ENCODE measurements at places on chromosomes 5 and 9.

- no peak for DNase-seq
These were observed 82.7 kb downstream of the C9orf152 start for GRCh38 chr9:110125207-110125751.

DNA sequence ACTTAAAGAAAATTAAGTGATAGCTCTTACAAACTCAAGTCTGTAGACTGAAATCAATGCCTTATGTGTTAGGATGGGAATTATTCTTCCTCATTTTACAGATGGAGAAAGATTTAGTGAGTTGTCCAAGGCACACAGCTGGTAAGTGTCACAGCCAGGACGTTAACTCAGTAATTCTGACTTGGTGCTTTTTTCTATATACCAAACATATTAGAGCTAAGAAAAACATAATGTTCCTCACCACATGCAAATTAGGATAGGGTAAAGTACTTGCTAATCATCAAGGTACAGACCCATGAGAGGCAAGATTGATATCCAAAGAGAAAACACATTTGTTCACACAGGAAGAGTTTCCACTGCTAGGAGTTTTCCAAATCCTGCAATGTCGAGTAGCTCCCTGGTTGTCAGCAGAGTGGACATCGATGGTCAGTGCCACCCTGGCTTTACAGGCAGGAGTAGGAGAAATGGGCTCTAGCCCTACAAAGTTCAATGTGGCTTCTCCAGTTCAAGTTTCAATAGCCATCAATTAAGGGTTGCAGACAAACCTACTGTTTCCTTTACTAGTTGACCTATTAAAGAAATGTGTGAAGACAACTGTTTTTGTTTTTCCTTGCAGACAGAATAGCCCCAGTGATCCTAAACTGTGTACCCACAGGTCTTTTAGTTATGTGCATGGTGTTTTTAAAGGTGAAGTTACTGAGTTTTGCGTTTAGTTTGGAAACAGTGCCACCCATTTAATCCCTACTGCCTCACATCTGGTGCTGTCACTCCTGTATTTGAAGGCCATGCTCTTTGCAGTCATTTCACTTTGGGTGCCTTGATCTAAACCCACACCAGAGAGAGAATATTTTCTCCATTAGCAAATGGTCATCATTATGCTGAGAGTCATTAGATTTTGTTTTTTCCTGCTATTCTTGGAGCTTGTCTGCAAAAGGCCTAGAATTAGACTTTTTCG lies 460.8 kb upstream of the SMARCA2 start:
- no peak for DNase-seq

DNA sequence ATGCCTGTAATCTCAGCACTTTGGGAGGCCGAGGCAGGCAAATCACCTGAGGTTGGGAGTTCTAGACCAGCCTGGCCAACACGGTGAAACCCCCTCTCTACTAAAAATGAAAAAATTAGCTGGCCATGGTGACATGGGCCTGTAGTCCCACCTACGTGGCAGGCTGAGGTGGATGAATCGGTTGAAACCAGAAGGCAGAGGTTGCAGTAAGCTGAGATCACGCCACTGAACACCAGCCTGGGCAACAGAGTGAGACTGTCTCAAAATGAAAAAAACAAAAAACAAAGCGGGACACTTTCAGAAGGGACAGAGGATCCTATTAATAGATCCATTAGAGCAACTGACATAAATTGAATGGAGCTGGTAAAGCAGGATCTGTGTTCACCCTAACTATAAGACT lies 89.6 kb upstream of the SGCD start:
- DNase-seq, result no peak

DNA sequence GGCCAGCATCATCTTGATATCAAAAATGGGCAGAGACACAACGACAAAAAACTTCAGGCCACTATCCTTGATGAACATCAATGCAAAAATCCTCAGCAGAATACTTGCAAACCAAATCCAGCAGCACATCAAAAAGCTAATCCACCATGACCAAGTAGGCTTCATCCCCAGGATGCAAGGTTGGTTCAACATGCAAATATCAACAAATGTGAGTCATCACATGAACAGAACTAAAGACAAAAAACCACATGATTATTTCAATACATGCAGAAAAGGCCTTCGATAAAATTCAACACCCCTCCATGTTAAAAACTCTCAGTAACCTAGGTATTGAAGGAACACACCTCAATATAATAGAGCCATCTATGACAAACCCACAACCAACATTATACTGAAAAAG lies 8.5 kb downstream of the MTREX start:
- DNase-seq, result no peak

DNA sequence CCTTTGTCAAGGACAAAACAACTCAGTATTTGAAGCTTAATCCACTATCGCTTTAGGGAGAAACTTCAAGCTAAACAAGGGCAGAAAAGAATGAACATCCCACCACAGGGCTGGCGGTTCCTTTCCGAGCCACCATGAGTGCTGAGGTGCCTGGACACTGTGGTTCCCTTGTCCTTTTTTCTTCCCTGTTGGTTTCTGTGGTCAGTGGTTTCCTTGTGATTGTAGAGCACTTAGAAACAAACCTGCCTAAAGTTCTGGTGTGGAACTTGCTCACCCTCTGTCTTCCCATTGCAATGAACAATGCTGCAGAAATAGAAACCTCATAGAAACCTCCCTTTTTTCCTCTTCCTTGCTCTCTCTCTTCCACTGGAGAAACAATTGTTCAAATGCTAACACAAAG lies 79.3 kb upstream of the TBC1D2 start:
- no peak for DNase-seq

DNA sequence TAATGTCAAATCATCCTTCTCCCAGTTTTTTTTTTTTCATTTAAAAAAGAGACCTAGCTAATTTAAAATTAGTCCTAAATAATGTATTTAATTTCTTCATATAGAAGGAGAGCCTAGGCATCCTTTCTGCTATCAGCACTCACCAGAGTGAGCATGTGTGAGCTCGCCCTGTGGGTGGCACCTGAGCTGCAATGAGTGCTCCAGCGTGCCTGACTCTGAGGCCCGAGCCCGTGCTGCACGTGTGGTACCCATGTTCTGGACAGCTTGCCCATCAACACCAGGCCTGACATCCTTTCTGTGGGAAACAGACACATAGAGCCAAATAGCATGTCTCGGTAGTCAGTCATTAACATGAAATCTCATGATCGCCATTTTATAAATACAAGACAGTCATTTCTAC lies 381.4 kb downstream of the DTWD2 start:
- no peak for DNase-seq

GRCh38 chr5:116046261-116046660 lies 14.0 kb downstream of the ARL14EPL start:
- DNase-seq, result no peak

DNA sequence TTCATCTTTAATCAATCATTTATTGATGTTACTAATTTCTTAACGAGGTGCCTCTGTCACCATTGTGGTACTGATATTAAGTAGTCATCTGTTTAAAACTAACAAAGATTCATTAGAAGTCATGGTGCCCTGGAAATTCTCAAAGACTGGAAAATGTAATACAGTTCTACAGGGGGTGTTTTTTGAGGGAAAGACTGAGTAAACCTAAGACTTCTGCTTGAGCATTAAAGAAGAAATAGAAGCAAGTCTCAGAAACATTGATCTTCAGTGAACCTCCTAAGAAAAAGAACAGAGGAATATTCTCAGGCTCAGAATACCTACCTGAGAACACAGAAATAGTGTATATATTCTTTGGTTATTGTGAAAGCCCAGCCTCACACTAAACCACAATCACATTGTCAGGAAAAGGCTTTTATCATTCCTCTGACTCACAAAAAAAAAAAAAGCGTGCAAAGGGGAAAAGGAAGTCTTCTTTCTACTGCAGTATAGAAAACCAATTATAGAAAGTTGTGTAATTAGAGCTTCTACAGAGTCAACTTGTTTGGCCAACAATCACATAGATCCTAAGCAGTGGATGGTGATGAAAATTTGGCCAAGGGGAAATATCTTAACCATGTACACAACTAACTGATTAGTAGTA lies 60.8 kb downstream of the HINT1 start:
- DNase-seq, result no peak

- DNase-seq, result no peak
These were observed 131.2 kb upstream of the LPCAT1 start for GRCh38 chr5:1654786-1655495.

DNA sequence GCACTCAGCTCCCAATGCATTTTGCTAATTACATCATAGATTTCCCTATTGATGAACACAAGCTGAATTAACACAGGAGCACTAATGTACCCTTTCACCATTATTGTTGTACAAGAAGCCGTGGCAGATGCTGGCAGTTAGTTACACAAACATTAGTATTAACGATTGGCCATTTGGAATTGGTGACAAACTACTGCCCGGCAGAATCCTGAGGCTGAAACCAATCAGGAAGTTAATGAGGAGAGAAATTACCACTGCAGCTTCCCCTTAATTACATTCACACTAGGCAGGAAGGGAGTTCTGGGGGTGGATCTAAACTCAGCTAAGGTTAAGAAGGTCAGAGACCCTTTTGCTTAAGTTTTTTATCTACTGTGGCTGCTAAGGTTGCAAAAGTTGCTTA lies 9.6 kb upstream of the DMRT3 start:
- DNase-seq, result no peak

- no peak for DNase-seq
These were observed 2389.5 kb downstream of the MAT2B start for GRCh38 chr5:165894916-165895315.

GRCh38 chr5:61534481-61535267 lies 202.6 kb downstream of the ZSWIM6 start:
- DNase-seq, result peak; percentile 17

GRCh38 chr5:34709861-34710673 lies 53.9 kb downstream of the RAI14 start:
- no peak for DNase-seq

GRCh38 chr5:40879163-40879942 lies 29.9 kb upstream of the C7 start:
- DNase-seq, result peak; percentile 39

DNA sequence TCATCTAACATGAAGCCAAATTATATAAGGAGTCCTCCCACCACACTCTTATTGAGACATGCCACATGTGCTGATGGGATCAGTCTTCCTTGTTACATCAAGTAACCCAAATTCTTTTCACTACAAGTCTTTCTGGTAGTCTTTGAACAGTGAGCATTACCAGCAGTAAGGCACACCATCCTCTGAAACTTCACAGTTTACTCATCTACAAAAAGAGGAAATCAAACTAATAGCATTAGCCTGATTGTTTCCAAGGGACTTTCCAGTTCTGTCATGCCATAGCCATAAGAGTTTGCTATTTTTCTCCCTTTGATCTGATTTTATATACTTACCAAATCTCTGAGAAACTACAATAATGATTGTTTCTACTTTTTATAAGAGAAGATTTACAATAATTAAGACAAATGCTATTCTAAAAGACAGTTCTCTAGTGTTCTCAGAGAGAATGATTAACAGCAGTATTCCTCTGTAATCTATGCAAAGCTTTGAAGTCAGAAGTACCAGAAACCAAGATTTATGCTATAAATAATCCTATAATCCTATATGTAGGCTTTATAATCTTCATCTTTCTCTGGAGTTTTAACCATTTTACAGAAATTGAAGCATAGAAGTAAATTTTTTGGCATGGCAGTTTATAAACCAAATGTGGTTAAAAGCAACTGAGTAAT lies 166.2 kb upstream of the ACO1 start:
- DNase-seq, result no peak

DNA sequence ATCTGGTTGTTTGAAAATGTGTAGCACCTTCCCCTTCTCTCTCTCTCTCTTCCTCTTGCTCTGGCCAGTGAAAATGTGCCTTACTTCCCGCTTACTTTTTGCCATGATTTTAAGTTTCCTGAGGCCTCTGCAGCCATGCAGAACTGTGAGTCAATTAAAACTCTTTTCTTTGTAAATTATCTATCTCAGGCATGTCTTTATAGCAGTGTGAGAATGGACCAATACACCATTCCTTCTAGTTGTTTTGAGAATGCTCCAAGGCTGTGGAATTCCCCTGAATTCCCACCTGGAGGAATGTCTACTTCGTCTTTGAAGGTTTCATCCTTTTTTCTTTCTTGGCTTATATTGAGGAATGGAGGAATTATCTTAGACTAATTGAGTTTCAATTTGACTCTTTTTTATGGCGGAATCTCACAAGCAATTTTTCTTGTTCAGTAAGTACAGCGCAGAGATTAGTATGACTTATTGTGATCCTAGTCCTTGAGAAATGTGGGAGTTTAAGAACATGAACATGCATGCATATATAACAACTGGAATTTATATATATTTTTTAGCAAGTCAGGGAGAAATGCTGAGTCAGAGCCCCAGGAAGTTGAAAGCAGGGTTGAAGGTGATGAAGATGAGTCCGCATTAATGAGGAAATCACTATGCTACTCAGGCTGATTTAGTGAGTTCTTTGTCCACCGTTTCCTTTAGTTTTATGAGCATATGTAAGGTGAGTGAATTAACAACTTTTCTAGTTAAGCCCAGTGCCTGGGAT lies 488.1 kb upstream of the ADAMTS16 start:
- no peak for DNase-seq

DNA sequence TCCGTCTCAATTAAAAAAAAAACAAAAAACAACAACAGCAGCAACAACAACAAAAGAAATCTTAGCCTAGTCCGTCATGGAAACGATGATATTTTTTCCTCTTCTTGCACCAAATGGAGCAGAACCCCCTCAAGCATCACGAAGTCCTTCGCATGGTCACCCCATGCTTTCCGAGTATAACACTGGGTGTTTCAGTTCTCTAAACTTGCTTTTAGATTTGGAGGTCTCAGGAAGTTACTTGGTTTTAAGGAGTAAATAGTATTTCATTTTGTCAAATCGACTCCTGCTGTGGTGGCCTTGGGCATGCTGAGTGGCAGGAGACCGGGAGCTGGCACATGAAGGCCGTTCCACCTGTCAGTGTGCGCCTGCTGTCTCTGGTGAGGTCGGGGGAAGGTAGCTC lies 118.5 kb upstream of the CACNA1B start:
- no peak for DNase-seq

GRCh38 chr5:77563475-77563874 lies 71.4 kb upstream of the WDR41 start:
- no peak for DNase-seq

Data from CD4-positive, alpha-beta T cell treated with Interleukin-17A for 1 hour (primary cell).